Cardiac fibroblast (primary cell): ENCODE measurements at places on chromosomes 13 and 19.

DNA sequence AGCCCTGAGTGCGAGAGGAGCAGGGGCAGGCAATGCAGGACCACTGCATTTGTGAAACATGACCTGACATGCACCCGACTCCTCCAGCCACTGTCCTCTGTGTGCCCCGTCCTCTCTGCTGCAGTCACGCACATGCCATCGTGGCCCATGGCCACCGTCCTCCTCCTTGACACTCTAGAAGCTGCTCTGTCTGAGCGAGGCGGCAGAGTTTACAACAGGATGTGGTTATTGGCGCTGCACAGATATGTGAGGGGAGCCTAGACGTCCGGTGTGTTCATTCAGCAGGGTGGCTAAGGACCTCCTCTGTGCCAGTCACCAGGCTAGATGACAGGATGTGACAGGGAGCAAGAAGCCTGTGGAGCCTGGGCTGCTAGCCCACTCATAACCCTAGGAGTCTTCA, 277.8 kb downstream of the FOXO1 start:
- DNase-seq: peak; percentile 27

DNA sequence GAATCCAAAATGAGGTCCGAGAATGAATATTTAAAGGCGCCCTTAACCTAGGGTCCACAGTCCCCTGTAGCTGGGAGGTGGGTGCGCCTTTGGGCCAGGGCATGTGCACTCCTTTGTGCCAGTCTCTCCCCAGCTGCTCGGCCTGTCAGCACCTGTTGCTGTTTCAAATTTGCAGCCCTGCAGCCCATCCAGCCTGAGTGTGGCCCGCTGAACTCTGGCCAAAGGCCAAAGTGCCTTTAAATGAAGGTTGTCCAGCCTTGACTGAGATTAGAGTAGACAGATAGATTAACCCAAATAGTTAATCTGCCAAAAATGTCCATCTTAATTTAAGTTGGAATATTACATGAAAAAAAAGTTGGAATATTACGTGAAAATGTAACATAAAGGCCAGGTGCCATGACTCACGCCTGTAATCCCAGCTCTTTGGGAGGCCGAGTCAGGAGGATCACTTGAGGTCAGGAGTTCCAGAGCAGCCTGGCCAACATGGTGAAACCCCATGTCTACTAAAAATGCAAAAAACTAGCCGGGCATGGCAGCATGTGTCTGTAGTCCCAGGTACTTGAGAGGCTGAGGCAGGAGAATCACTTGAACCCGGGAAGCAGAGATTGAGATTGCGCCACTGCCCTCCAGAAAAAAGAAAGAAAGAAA, 25.3 kb downstream of the TPT1 start:
- no peak for DNase-seq

DNA sequence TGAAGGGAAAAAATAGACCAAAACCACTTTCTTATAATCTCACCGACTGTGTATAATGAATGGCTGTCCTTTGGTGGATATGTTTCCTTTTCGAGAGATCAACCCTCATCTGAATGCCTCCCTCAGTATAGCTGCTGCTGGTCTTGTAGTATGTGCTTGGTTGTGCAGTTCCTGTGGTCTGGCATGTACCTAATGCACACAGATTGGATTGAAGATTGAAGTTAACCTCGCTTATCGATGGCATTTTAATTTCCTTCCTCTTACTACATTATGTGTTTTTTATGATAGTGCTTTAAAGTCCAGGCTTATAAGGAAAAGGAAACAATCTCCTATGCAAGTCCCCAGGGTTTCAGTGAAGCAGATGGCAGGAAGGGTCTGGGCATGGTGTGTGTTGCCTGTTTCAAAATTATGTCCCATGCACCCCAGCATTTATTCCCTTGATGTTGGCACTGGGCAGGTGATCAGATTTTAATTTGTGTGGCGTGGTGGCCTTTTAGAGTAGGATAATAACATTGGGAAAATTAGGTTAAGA, 334.1 kb downstream of the SHISA2 start:
- no peak for DNase-seq

GRCh38 chr19:39870171-39870971, 24.2 kb upstream of the FBL start:
- DNase-seq: no peak
